ENCODE measurements at places on chromosomes 5 and 9. TPM values are rescaled to one million over a fixed set of nuclear protein-coding genes. Genes with fewer than 3 reads are reported as not detected.

BRD8 gene
- total RNA-seq, result 69.5 TPM

PNPLA7 gene
- total RNA-seq, result 17.7 TPM

CKMT2 gene
- 5.3 TPM for total RNA-seq

NR4A3 gene
- 1.3 TPM for total RNA-seq

DNM1 gene
- total RNA-seq, result 12.5 TPM

SV2C gene
- total RNA-seq, result 1.3 TPM

SKP1 gene
- 259 TPM for total RNA-seq

MARCOL gene
- total RNA-seq, result not detected

GFI1B gene
- not detected for total RNA-seq

SLC23A1 gene
- total RNA-seq, result not detected

OMD gene
- 12.8 TPM for total RNA-seq

SLC4A9 gene
- not detected for total RNA-seq

BASP1 gene
- total RNA-seq, result 19.9 TPM

INSL4 gene
- total RNA-seq, result not detected

OTP gene
- not detected for total RNA-seq

PROB1 gene
- total RNA-seq, result 0.73 TPM

PCDHGA2 gene
- total RNA-seq, result 6.2 TPM

FCN2 gene
- 1.8 TPM for total RNA-seq

DPYSL3 gene
- 73.1 TPM for total RNA-seq

STK32A gene
- 6.9 TPM for total RNA-seq

NINJ1 gene
- 109 TPM for total RNA-seq

RNF183 gene
- 0.98 TPM for total RNA-seq

NNT gene
- 137 TPM for total RNA-seq

PDCD1LG2 gene
- total RNA-seq, result 1.6 TPM

PPIP5K2 gene
- total RNA-seq, result 43.9 TPM

LAMC3 gene
- 8.5 TPM for total RNA-seq

EIF4E1B gene
- not detected for total RNA-seq

All from breast epithelium (tissue), 4 donors.